ENCODE measurements at places on chromosomes 16 and 17. TPM values are rescaled to one million over a fixed set of nuclear protein-coding genes. Genes with fewer than 3 reads are reported as not detected.

HS3ST3A1 gene
- polyA plus RNA-seq: 1.4 TPM

PLCD3 gene
- polyA plus RNA-seq: 171 TPM

WNT3 gene
- 1.5 TPM for polyA plus RNA-seq

CA7 gene
- not detected for polyA plus RNA-seq

PMFBP1 gene
- polyA plus RNA-seq: 0.07 TPM

UNC13D gene
- 1.3 TPM for polyA plus RNA-seq

C17orf50 gene
- polyA plus RNA-seq: not detected

SALL1 gene
- polyA plus RNA-seq: 0.56 TPM

C16orf89 gene
- not detected for polyA plus RNA-seq

CDYL2 gene
- 0.11 TPM for polyA plus RNA-seq

ZSCAN10 gene
- polyA plus RNA-seq: not detected

GALR2 gene
- 0.15 TPM for polyA plus RNA-seq

SAMD14 gene
- polyA plus RNA-seq: 0.05 TPM

GNAO1 gene
- 0.19 TPM for polyA plus RNA-seq

KDM6B gene
- 0.68 TPM for polyA plus RNA-seq

MGAT5B gene
- 1.8 TPM for polyA plus RNA-seq

DPEP3 gene
- not detected for polyA plus RNA-seq

BRIP1 gene
- polyA plus RNA-seq: 4.9 TPM

PLXDC1 gene
- polyA plus RNA-seq: 0.09 TPM

All from mammary epithelial cell (primary cell).